Activated CD4-positive, CD25-positive, alpha-beta regulatory T cell treated with anti-CD3 and anti-CD28 coated beads, Interleukin-2, amount 50 U/mL, for 24 hours (primary cell): ENCODE measurements at places on chromosomes 1 and 21.

- no peak for ATAC-seq
These were observed 23.6 kb downstream of the ACOT7 start for GRCh38 chr1:6370006-6370405.

DNA sequence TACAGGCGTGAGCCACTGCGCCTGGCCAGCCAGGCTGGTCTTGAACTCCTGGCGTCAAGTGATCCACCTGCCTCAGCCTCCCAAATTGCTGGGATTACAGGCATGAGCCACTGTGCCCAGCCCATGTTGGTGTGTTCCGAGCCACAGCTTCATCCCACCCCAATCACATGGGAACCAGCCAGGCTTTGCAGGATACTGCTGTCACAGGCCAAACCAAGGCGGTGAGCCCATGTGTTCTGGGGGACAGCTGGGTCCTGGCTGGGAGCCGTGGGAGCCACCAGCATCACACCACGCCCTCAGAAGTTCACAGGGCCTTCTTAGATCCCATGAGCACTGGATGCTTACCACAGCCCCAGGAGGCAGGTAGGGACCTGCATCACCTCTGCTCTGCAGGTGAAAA lies 56.9 kb downstream of the DHRS3 start:
- ATAC-seq: no peak

DNA sequence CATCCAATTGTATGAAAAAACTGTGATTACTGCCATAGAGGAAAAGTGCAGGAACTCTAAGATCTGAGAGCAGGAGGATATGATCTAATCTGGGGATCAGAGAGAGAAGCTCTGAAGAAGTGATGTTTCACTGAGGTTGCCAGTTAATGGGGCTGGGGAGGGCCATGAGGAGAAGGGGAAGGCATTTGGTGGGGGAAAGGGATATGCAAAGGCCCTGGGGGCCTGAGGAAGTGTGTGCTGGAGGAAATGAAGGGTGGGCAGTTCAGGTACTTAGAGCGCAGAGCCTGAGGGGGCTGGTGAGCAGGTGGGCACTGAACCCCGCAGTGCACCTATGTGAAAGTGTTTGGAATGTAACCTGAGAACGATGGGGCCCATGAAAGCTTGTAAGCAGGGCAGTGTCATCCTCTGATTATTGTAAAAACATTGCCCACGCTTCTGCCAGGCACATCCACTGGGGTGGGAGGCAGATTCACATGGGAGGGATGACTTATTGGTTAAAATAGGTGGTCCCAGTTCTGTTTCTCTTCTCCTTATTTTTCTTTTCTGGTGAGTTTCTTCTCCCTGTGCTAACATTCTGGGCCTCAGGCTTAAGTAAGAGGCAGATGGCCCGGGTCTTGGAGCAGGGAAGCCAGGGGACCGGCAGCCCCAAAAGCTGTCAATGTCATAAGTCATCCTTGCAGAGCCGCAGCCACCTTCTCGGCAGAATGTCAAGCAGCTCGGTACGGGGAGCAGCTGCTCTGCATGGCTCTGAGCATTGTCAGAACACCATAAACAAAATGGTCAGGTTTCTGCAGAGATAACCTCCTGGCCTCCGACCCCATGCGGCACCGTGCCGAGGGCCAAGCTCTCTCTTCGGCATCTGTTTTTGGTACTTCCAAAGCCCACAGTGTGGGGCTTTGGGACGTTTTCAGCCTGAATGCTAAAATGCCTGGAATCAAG lies 492.0 kb upstream of the VAMP3 start:
- no peak for ATAC-seq

- no peak for ATAC-seq
These were observed 985 bp downstream of the SYT6 start for GRCh38 chr1:114152508-114153260.

DNA sequence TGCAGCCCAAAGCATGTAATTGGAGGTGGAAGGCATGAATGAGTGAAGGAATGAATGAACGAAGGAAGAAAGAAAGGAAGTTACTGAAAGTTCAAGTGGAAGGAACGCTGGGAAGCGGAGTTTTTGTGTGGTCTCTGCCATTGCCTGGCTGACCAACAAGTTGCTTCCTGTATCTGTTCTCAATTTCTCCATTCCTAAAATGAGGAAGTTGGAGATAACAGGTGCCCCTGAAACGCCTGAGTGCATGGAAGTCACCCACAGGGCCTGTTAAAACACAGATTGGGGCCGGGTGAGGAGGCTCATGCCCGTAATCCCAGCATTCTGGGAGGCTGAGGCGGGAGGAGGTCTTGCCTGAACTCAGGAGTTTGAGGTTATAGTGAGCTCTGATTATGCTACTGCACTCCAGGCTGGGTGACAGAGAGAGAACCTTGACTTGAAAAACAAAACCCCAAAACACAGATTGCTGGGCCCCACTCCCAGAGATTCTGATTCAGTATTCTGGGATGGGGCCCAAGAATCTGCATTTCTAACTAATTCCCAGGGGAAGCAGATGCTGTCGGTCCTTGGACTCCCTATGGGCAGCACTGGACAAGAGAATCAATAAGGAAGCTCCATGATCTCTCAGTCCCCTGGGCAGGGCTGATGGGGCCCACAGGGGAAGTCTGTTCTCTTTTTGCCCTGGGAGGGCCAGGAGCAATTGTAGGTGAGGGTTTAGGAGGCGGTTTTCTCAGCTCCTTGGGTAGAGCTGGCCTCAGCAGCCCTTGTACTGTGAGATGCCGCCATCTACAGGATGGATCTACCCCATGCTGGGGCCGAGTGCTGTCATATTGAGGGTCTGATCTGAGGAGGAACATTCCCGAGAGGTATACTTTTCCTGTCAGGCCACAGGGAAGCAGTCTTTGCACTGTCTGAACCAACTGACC lies 3.3 kb upstream of the CNR2 start:
- ATAC-seq: peak; percentile 75

DNA sequence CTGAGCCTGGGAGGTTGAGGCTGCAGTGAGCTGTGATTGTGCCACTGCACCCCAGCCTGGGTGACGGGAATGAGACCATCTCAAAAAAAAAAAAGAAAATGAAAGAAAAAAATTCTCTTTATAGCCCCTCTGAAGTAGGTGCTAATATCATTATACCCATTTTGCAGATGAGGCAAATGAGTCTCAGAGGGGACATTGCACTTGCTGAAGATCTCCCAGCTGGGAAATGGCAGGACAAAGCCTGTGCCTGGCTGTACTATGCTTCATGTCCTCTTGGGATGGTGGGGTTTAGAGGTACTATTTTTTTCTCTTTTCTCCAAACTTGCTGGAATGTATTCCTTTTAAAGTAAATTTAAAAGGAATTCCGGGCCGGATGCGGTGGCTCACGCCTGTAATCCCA lies 1.6 kb downstream of the SMPDL3B start:
- no peak for ATAC-seq

- no peak for ATAC-seq
These were observed 15.0 kb upstream of the ERMAP start for GRCh38 chr1:42801832-42802473.

DNA sequence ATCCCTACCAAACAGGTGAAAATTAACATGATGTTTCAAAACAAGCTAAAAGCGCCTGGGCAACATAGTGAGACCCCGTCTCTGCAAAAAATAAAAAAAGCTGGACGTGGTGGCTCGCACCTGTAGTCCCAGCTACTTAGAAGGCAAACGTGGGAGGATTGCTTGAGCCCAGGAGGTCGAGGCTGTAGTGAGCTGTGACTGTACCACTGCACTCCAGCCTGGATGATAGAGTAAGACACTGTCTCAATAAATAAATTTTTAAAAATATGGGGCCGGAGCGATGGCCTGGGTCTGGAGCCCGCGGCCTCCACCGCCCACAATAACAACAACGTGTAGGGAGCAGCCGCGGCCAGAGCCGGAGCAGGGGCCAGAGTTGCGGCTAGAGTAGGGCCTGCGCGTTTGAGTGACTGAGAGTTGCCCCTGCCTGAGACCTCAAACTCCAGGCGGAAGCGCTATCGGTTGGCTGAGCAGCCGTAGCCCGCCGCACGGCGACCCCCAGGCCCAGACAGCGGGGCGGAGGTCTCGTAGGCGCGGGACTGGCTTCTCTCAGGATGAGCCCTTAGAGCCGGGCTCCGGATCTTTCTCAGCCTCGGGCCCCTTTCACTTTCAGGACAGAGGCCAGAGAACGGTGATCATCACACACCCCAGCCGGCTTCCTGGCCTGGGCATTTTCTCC lies 41.4 kb downstream of the ZMYM1 start:
- ATAC-seq: peak; percentile 24

DNA sequence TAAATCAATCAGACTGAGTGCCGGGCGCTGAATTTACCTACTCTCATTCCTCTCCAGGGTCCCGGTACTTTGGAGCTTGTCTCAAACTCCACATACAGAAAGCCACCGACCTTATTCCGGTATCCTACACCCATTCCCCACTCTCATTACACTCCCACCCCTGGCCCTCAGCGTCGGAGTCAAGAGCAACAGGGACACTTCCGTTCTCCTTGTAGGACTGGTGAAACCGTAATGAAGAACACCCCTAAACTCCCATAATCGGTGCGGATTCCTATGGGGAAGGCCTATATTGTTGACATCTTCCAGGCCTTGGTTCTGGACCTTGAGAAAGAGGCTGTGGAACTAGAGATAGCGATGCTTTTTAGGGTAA lies 798 bp downstream of the ZBED6 start:
- ATAC-seq: no peak

DNA sequence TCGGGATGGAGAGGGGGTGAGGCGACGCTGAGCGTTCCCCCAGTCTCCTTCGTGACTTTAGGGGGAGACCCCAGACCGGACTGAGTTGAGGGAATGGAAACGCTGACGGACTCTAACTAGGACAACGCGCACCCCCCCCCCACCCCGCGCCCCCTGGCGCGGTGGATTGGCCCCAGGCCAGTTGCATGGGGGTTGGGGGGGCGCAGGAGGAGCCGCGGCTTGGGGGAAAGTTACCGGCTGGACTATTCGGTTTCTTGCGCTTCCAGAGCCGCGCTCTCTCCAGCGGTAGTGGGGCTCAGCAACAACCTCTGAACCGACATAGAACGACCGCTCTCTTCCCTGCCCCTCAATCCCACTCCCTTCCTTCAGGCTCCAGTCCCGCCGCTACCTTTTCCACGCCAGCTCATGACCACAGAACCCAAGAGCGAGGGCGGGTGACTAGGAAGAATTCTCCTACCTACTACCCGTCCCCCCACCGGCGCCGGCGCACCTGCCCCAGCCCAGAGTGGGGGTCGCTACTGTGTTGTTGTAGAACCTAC lies 694 bp downstream of the ZBTB7B start:
- ATAC-seq: no peak

DNA sequence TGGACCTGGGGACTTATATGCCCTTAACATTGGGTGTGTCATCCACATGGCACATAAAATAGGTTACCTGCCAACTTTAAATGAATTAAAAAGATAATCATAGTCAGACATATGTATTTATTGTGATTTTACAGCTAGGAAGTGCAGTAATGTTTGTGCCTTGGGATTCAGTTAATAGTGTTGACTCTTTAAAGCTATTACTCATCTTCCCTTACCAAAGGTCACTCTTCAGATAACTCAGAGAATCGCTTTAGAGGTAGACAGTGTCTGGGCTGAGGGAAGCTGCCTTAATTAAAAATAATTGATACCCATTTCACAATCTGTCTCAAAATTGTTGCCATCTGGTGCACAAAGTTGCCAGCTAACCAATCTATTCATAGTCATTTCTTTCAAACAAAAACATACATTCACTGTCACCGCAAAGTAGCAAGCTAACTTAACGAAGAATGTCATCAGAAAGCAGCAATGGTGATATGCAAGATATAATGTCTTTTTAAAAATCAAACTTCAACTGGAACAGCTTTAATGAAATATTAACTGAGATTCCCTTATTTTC lies 3.0 kb upstream of the KRTAP15-1 start:
- no peak for ATAC-seq

DNA sequence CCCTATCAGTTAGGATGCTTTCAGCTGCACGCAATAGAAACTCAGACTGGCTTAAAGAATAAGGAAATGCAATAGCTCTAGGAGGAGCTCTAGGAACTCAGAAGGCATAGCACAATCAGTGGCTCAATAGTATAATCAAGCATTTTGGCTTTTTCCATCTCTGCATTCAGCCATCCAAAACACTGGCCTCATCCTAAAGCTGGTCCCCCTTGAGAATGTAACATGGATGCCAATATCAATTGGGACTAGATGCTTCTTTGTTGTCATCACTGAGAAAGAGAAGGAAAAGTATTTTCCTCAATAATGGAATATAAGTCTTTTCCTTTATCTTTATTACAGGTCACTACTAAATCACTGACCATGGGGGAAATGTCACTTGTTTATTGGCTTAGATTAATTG lies 509.5 kb downstream of the PLPP3 start:
- ATAC-seq: no peak

- no peak for ATAC-seq
These were observed 164.7 kb downstream of the NPHP4 start for GRCh38 chr1:5827516-5827915.

DNA sequence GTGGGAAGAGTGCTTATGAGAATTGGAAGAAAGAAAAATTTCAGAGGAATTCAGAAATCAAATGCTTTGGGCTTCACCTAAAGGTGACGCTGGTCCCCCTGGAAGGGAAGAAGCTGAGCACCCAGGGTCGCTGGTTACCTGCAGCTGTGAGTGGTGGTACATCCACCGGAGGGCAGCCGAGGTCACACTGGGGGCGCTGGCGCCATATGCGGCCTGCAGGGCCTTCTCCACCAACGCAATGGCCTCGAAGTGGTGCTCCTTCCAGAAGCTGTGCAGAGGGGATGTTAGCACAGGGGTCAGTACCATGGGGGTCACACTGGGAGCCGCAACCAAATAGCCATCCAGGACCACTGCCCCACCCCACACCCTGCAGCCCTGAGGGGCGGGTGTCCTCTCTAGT lies 6.1 kb downstream of the AKR7A2 start:
- no peak for ATAC-seq

- ATAC-seq: no peak
These were observed 4.5 kb downstream of the GUCA2B start for GRCh38 chr1:42157667-42158066.

DNA sequence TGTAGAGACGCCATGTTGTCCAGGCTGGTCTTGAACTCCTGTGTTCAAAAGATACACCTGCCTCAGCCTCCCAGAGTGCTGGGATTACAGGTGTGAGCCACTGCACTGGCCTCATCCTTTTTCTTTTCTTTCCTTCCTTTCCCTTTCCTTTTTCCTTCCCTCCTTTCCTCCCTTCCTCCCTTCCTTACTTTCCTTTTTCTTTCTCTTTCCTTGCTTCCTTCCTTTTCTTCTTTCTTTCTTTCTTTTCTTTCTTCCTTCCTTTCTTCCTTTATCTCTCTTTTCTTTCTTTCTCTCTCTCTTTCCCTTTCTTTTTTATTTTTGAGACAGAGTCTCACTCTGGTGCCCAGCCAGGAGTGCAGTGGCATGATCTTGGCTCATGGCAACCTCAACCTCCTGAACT lies 5.8 kb downstream of the FAM229A start:
- ATAC-seq: no peak

GRCh38 chr1:72442262-72442661 lies 159.9 kb upstream of the NEGR1 start:
- ATAC-seq: no peak

GRCh38 chr1:36211841-36212240 lies 12.4 kb upstream of the THRAP3 start:
- no peak for ATAC-seq

- ATAC-seq: no peak
These were observed 53.5 kb downstream of the S1PR1 start for GRCh38 chr1:101290119-101290921.
